ENCODE measurements at places on chromosomes 16 and 17. TPM values are rescaled to one million over a fixed set of nuclear protein-coding genes. Genes with fewer than 3 reads are reported as not detected.

- DNase-seq, result no peak
These were observed 1.9 kb downstream of the DUS1L start for GRCh38 chr17:82063424-82064415.

- DNase-seq, result no peak
These were observed 390 bp downstream of the SEZ6L2 start for GRCh38 chr16:29898804-29899515.

DNA sequence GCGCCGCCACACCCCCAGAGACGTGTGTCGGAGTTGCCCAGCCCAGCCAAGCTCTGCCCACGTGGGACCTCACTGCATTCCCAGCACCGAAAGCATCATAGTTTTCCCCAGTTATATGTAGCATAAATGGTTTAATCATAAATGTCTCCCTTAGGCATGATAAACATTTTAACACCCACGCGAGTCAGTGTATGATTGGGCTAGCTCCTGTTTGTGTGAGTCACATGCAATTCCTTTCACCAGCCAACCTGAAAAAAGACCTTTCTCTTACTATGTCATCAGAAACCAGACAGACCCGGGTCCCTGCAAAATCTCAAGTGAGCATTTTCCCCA lies 9.2 kb downstream of the TAF1C start:
- DNase-seq, result peak; percentile 58

GRCh38 chr17:35801583-35802224 lies 6.3 kb upstream of the MMP28 start:
- peak; percentile 53 for DNase-seq

- DNase-seq, result no peak
These were observed 14.7 kb downstream of the TMC5 start for GRCh38 chr16:19432429-19432828.

DNA sequence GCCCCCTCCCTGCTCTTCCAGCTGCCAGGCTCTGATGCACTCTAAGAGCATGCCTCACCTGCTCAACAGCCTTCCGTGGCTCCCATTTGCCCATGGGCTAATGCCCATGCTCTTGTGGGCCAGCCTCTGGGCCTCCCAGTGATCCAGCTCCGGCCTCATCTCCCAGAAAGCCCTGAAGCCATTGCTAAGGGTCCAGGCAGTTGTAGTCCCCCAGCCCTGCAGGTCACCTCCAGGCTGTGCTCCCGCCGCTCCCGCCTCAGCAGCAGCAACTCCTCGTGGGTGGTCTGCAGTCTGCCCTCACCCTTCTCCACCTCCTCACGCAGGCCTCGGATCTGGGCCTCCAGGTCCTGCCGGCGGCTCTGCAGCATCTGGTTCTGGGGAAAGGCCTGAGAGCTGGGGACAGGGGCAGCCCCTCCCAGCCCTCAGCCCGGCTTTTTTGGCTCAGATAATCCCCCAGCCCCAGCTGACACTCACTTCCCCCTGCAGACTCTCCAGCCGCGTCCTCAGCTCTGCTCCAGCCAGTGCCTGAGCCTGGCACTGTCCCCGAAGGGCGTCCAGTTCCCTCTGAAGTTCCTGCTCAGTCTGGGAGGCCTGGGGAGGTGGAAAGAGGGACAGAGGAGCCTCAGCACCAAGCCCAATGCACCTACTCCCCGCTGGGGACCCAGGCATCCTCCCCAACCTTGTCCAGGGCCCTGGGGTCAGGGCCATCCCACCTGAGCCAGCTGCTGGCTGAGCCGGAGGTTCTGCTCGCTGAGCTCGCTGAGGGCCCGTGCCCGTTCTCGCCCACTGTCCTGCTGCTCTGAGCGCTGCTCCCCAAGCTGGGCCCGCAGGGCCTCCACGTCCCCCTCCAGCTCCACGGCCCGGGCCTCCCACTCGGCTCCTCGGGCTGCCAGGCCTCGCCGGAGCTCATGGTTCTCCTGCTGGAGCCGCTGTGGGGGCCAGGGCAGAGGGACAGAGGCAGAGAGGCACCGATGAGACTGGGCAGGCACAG lies 6.2 kb downstream of the BICDL2 start:
- no peak for DNase-seq

DNA sequence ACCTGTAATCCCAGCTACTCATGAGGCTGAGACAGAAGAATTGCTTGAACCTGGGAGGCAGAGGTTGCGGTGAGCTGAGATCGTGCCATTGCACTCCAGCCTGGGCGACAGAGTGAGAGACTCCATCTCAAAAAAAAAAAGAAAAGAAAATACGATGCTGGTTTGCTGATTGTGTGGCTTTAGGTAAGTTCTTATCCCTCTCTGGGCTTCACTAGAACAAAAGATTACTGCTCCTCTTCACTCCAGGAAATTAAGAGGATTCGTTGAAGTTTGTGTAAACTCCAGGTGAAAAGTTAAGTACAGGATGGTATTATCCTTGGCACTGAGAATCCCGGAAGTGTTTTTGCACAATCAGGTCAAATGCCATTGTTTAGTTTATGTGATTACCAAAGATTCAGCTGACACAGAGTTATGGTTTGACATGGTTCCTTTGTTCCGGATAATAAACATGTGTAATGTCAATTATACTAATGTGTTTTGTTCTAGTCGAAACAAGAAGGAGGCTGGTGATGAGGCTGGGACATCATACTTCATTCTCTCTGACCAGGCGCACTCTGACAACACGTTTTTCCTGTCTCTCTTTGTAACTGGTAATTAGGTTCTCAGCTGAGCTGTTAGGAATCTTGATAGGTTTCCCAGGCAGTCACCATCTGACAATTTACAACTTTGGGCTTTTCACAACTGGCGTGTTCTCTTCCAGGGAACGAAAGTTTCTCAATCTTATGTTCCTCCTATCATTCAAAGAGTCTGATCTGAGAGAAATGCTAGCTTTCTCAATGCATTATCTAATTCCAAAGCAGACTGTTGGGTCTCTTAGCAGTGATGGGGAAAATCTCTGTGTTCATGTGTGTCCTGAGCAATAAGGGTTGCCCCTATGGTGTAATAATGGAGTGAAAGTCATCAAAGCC lies 10.8 kb upstream of the TAOK1 start:
- DNase-seq, result no peak

- DNase-seq, result no peak
These were observed 5.9 kb upstream of the FDXR start for GRCh38 chr17:74878658-74879057.

DNA sequence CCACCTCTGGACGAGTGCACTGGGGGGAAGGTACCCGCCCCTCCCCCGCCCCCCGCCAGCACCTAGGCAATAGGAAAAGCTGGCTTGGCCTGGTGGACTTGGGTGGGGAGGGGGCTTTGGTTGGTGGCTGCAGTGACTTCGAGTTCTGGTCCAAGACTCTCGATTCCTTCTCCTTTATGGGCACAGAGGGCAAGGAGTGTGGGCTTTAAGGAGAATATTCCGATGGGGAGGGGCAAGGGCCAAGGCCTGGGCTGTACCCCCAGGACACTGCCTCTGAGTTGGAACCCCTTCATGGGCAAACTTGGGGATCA lies 409 bp downstream of the ACSF2 start:
- no peak for DNase-seq

- DNase-seq, result no peak
These were observed 194.9 kb downstream of the UTP18 start for GRCh38 chr17:51455211-51455610.

Gene ALDH3A1
- total RNA-seq, result 5.6 TPM

Gene CDRT15
- 8.1 TPM for total RNA-seq

Gene SF3B3
- total RNA-seq, result 181 TPM

Gene GPATCH8
- total RNA-seq, result 70.0 TPM

Gene ELMO3
- total RNA-seq, result 9.3 TPM

All from testis (tissue), 5 donors.